ENCODE measurements at places on chromosomes 6 and 20.

DNA sequence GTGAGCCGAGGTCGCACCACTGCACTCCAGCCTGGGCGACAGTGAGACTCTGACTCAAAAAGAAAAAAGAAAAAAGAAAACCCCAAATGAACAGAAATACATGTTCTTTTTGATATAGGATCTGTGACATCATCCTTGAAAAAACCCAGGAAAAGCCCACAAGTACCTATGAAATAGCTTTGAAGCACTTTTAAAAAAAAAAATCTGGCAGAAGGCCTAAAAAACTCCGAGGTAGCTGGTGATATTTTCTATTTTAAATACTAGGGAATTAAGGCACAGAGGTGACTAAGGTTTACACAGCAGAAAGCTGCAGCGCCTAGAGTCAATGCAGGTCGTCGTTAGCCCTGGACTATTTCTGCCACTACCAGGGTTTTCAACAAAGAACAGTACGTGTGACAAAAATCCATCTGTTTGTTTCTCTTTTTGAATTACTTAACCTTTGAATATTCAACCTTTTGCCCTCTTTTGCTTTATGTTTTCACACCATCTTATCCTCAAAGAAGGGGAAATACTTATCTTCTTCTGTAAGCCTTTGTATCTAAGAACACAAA lies 39.4 kb upstream of the EEF1A1 start:
- no peak for DNase-seq

GRCh38 chr6:146183831-146184230 lies 155.0 kb downstream of the GRM1 start:
- no peak for DNase-seq

DNA sequence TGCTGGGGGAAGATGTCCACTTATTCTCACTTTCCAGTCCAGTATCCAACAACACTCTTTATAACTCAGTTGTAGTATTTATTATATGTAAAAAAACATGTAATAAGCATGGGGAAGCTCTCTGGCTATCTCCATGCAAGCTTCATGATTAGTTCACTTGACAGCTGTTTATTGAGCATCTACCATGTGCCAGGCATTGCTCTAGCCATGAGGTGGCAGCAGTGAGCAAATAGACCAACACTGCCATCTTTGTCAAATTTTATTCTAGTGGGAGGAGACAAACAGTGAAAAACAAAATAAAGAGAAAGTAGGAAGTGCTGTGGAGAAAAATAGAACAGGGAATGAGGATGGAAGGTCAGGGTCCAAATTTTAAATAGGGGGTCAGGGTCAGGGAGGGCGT lies 131.8 kb downstream of the CFAP61 start:
- peak; percentile 22 for DNase-seq

GRCh38 chr20:47358039-47358671 lies 1.7 kb upstream of the ZMYND8 start:
- no peak for DNase-seq

DNA sequence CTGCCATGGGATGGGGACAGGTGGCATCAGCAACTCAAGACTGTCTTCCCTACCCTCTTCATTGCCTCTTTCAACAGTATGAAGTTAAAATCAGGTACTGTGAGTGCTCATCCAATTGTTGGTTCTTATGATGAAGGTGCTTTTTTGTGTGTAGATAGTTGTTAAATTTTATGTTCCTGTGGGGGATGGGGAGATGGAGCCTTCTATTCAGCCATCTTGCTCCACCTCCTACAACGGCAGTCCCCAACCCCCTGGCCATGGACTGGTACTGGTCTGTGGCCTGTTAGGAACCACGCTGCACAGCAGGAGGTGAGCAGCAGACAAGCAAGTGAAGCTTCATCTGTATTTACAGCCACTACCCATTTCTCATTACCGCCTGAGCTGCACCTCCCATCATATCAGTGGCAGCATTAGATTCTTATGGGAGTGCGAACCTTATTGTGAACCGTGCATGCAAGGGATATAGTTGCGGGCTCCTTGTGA lies 47.8 kb upstream of the TOP1 start:
- no peak for DNase-seq

DNA sequence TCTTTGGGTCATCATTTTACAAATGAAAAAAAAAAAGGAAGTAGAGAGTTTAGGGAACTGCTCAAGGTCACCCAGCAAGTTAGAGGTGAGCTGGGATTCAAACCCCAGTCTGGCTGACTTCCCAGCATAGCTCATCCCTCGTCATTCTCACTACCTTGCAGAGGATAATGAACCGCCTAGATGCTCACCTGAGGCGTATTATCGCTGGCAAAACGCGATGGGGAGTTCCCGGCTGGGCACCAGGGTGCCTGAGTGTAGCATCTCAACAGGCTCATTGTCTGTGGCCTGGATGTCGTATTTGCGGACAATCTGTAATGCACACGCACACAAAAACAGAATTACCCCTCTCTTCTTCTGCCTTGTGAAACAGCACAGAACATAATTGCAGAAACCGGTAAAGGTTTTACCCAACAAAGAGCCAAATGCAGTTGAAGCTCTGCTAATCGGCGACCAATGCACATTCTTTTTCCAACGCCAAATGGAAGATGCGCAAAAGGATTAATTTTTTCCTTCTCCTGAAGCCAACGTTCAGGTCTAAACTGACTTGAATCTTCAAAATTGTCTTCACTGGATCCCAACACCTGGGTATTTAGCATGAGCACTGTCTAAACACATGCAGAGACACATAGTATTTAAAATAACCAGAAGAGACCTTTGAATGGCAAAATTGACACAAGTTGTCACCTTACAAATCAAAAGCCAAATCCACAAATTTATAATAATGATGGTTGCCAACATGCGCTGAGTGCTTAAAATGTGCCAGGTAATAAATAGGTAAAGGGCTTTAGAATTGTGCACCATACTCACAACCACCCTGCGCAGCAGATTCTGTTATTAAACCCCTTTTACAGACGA lies 16.6 kb downstream of the CYP24A1 start:
- DNase-seq, result no peak

DNA sequence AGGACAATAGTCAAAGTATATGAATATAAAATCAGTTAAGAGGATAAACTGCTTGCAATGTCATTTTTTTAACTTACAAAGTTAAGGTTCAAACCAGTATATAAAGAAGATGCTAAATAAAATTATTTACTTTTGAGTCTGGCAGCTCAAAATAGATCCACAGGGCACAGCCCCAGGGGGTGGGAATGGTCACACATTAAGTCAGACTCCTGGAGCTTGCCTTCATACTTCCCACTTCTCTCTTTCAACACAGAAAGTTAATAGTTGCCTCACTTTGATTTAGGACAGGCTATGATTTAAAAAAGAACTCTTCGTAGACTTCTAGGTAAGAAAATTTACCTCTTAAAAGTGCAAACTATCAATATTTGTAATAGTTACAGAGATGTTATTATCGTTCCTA lies 158.3 kb upstream of the RUNX2 start:
- DNase-seq, result no peak

DNA sequence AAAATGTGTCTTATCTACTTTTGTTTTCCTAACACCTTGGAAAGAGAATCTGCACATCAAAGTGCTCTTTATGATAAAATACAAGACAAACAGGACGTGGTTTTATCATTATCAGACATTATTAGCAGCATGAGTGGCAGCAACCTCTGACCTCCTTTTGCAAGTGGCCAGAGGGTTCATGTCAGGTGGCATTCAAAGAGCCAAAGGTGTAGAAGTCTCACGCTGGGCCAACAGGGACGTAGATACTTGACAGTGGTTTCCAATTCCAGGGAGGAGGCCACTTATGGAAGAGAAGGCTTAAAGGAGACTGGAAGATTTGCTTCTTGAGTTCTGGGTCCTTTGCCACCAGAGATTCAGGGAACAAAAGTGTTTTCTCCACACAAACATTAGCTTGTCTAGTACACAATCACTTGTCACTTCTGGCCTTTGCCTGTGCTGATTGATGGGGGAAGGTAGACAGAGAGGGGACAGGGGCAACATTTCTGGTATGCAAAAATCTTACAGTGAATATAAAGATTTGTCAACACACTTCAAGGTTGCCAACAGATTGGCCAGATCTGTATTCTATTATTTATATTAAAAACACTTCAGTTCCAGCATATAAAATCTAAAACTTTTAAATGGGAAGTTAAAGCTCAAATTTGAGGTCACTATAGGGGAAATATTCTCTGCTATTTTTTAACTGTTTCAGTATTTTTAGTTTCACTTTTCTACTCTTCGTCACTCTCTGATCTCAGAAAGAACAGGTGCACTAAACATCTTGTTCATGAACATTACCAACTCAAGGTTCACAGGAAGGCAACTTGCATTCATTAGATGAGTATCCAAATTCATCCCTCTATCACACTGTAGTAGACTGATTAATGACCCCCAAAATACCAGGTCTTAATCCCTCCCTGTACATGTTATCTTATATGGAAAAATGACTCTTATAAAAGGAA lies 52.1 kb upstream of the FBXO30 start:
- no peak for DNase-seq

- no peak for DNase-seq
Observed at GRCh38 chr6:93701526-93701925, 282.2 kb upstream of the EPHA7 start.

DNA sequence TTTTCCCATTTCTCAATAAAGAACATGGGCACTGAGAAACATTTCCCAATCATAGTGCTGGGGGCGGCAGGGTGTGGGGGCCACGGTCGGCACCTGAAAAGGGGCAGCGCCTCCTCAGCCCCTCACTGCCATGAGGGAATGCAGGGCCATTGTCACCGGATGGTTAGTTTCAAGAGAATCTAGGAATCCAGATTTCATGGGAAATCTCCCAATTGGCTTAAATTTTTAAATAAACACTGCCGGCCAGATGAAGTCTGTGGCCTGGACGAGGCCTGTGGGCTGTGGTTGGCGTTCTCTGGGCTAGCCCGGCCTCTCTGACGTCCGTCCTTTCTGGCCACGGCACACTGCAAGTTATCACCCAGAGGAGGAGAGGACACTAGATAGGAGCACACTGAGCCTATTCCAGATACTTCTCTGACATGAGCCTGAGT lies 25.6 kb downstream of the MANBAL start:
- no peak for DNase-seq

- DNase-seq, result no peak
Observed at GRCh38 chr6:110419028-110419739, 3.8 kb upstream of the DDO start.

GRCh38 chr6:85406641-85407075 lies 43.2 kb upstream of the NT5E start:
- no peak for DNase-seq

- DNase-seq, result no peak
Observed at GRCh38 chr6:169513478-169514193, 188.2 kb downstream of the WDR27 start.

- no peak for DNase-seq
Observed at GRCh38 chr6:18161431-18161830, 6.2 kb downstream of the KDM1B start.

DNA sequence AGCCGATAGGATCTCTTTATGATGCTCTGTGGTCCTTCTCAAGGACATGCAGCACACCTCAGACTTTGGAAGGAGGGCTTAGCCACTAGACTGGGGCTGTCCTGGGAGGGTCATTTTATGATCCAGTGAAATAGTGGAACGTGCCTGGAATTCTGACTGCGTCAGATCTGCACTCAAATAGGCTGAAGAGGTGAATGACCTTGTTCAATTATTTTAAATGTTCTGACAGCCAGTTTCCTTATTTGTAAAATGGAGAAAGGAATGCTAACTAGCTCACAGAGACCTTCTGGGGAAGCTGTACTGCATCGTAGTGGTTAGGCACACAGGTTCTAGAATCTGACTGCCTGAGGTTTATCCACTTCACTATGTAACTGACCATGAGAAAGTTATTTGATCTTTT lies 587.5 kb downstream of the MAFB start:
- no peak for DNase-seq

DNA sequence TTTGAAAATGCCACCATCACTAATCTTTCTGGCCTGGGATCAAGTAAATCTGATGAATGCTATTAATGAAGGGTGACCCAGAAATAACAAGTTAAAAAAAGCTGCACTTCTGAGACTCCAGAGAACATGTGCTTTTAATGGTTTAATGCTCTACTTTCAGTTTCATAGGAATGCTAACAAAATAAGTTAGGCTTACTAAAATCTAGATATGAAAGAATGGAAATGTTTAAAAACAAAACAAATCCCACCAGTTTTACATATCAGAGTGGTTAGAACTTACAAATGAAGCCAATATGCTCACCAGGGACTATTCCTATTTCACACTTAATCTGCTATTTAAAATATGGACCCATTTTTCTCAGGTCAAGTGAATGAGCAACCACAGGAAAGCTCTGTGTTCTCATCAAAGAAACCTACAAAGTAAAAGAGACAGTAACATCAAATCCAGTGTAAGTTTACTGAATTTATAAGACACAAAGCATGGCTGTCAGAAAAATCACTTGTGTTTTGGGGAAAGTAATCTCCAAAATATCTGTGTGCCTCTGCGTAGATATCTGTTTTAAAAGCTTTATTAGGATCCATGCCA lies 40.3 kb downstream of the FYN start:
- DNase-seq, result no peak

DNA sequence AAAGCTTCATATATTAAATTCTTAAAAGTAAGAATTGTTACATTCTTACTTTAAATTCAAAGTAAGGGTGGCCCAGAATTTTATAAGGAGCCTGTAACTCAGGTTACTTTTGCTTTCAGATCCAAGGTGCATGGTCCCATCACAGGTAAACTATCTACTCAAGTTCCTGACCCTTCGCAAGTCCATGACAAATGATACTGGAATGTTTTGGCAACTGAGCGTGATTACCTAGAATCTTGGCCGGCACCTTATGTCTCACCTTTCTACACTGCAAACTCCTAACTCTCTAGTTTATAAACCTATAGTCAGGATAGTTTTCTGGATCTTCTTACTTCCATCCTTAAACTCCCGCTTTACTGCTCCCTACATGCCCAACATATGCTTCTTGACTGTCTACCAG lies 67.9 kb upstream of the HMGN3 start:
- DNase-seq, result no peak

Measured in stimulated activated CD4-positive, alpha-beta T cell treated with anti-CD3 and anti-CD28 coated beads, Interleukin-12 subunit alpha, Interleukin-12 subunit beta, amount 100 ng/mL, for 24 hours (primary cell).